ENCODE measurements at places on chromosomes 7 and 10. TPM values are rescaled to one million over a fixed set of nuclear protein-coding genes. Genes with fewer than 3 reads are reported as not detected.

- no peak for DNase-seq
Observed at GRCh38 chr10:5915451-5915850, 25.4 kb downstream of the FBH1 start.

DNA sequence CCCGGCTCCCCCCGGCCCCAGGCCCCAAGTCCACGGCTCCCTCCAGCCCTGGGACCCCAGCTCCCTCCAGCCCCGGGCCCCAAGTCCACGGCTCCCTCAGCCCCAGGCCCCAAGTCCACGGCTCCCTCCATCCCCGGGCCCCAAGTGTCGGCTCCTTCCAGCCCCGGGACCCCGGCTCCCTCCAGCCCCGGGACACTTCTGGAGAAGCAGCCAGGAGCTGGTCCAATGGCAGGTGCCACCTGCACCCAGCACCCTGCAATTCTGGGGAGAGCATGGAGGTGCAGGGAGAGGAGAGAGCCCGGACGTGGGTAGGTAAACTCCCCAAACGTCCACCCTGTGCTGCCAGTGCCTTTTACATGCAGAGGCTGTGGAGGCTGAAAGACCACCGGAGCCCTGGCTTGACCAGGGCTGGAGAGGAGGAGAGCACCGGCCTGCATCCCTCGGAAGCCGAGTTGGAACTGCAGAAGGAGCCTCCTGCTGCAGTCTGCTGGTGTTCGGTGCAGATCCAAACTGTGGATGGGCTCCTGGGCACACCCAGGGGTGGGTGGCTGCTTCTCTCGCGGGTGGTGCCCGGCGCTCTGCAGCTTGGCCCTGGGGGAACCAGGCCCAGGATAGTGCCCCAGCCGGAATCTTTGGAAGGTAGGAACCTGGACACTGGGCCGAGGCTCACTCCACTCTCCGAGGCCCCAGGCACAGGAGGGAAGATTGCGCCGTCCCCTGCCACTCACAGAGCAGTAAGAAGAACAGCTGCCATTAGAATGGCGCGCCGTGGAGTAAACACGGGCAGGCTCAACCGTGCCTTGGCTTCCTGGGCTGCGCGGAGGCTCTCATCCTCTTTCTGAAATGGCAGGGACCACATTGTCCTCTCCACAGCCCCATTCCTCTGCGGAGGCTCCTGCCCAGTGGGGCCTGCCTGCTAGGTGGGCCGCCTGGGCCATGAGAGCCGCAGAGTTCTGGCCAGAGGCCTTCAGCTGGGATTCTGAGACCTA, 14.7 kb downstream of the SHH start:
- DNase-seq, result no peak

Gene HMX2
- total RNA-seq, result not detected

Gene FKBP14
- total RNA-seq, result 22.1 TPM

Gene SORCS3
- 0.15 TPM for total RNA-seq

Gene STAG3
- 0.15 TPM for total RNA-seq

- DNase-seq, result no peak
Observed at GRCh38 chr7:33845991-33846509, 59.3 kb upstream of the BMPER start.

GRCh38 chr10:110399106-110399964, 94.6 kb upstream of the SMNDC1 start:
- peak; percentile 99 for DNase-seq

- no peak for DNase-seq
Observed at GRCh38 chr10:118662228-118663035, 67.0 kb upstream of the PRLHR start.

GRCh38 chr7:33590916-33591315, 314.4 kb upstream of the BMPER start:
- DNase-seq, result no peak

DNA sequence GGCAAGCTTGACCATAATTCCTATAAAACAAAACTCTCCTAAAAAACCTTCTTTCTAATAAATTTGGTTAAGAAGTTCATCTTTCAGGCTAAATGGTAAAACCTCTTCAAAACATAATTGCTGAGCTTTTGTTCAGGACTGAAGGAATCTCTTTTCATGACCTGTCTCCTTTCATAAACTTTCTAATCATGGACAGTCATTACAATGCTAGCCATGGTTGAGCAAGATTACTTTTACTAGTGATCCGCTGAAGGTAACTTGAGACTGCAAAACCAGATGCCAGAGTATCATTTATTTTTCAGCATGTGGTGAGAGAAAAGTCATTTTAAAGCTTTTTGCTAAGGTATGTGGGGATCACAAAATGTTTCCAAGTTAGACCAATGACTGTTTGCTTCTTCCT, 186.4 kb upstream of the RHOBTB1 start:
- no peak for DNase-seq

DNA sequence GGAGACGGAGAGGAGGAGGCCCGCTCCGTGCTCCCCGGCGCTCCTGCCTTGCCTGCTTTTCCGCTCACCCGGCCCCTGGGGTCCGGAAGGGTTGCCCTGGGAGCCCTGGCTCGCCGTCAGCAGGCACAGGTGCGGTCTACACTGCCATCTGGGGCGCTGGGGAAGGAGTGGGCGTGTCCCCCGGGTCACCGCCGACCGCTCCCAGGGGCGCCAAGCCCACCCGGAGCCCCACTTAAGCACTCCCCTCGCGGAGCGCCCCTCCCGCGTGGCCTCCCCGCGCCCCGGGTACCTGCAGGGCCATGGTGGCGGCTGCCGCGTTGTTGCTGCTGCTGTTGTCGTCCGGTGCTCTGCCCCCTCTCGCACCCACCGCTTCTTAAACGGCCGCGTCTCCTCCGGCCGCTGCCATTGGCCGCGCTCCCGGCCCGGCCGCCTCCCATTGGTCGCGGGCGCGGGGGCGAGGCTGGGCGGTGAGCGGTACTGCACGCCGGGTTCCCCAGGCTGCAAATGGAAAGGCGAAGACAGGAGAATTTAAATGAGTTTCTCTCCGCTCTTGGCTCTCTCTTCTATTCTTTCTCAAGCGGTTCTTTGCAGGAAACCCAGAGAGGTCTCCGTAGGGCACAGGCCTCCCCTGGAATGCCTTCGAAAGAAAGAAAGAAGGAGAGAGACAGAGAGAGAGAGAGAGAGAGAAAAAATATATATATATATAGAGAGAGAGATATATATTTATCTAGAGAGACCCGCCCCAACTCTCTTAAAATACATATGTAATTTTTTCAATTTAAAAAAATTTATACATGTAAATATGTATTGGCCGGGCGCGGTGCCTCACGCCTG, at the start of gene ACBD7:
Gene ACBD7 (minus strand): TSS at position 349 of the 834 bp plus-strand sequence. CDS start 48 bp downstream, at position 301.
- no peak for DNase-seq

DNA sequence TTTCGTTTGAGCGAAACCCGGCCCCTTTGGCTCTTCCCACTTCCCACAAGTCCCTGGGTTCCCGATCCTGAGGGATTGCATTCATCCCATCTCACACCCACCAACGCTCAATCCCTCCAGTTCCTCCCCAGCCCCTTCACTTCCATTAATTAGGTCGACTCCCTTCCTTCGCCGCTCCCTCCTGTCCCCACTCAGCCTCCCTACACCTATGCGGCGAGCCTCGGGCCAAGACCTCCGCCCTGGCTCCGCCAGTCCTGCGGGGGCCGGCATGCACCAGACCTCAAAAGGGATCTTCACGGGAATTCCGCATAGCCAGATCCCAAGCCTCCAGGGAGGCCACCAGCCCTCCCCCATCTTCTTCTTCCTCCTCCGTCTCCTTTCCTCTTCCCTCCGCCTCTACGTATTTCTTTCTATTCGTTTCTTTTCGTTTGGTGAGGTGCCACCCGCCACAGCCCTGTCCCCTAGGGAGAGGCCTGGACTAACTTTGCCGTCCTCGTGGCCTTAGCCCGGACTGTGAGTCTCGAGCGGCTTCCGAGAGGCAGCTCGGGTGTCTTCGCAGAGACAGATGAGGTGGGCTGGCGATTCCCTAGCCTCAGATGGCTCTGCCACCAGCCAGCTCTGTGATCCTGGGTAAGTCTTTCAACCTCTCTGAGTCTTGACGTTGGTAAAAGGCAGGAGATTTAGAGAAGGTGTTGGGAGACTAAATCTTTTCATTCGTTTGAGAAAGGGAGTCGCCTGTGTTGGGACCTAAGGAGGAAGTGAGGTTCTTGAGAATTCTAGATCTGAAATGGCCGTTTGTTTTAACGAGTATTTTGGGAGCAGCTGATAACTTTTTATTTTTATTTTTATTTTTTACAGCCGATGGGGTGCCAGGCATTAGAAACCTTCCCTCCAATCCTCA, 8.1 kb upstream of the LBX1 start:
- no peak for DNase-seq

Gene TAS2R3
- total RNA-seq, result not detected

DNA sequence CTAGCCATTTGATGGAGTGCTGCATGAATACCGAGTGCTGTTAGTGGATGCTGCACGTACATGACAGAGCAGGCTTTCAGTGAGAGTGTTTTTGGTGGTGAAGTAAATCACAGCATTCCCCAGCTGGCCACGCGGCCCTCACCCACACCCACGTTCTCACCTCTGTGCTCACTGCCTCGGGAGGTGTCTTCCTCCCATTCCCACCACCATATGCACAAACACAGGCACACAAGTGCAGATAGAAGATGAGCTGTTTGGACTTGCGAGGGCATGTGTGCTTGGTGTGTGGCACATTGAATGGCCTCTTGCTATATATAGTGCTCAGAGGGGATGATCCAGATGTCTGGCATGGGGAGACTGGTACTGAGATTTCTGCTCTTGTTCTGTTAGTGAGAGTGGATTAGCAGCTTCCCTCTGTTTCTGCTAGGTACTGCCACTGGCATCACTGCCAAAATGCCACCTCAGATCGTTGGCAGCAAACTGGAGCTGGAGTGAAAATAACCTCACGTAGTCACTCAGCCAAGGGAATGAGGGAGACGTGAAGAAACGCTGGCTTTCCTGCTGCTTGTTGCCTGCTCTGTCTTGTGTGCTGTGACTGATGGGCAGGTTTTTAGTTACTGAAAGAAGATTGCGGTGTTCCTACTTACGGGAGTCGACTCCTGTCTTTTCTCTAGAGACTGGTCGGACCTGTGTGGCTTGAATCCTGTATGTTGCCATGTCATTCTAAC, 19.1 kb downstream of the DNAJB6 start:
- DNase-seq, result no peak

Gene GPRIN2
- 0.10 TPM for total RNA-seq

GRCh38 chr7:74033372-74034311, 5.7 kb downstream of the ELN start:
- no peak for DNase-seq

DNA sequence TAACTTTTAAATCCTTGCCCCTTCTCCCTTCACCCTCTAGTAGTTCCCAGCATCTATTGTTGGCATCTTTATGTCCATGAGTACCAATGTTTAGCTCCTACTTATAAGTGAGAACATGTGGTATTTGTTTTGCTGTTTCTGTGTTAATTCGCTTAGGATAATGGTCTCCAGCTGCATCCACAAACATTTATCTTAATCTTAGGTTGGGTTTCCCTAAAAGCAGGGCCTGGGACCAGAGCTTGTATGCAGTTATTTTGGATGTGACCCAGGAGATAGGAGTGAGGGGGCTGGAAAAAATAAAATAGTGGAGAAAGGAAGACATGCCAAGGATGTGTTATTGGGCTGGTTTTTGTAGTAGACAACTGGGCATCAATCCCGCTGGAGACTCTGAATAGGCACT, 571.8 kb downstream of the CCSER2 start:
- no peak for DNase-seq

Gene NKX6-2
- not detected for total RNA-seq

- no peak for DNase-seq
Observed at GRCh38 chr7:73936967-73937366, 76.0 kb downstream of the TMEM270 start.

DNA sequence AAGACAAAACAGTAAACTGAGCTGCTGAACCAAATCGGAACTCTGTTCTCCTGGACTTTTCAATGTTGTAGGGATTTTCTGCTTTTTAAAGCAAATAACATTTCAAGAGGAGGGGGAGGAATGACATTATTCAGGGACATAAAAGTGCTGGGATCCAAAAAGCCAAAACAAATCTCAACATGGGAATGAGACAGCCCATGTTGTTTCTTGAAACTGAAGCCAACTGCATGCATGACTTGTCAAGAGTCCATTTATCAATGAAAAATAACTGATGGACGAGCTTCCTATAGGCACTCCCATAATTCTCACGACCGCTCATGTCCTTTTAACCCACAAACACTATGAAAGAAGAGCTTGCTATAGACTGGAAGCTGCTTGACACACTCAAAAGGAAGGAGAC, 27.8 kb downstream of the FAM53B start:
- no peak for DNase-seq

Gene ARMS2
- total RNA-seq, result not detected

GRCh38 chr7:156473476-156474240, 166.9 kb upstream of the RNF32 start:
- peak; percentile 14 for DNase-seq

DNA sequence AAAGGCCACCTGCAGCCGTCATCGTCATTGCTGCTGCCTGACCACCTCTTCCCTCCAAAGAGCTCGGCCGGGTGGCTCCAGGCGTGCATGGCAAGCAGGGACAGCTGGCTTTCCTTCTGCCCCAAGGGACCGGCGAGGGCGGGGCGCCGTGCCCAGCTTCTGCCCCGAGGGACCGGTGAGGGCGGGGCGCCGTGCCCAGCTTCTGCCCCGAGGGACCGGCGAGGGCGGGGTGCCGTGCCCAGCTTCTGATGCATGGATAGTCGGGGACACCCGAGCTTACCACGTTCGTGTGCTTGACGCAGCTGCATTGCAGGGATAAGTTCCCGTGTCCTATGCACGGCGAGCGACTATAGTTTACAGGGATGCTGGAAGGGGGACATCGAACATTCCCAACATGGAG, 27.0 kb downstream of the CFAP46 start:
- DNase-seq, result no peak

Gene PPP1R17
- not detected for total RNA-seq

DNA sequence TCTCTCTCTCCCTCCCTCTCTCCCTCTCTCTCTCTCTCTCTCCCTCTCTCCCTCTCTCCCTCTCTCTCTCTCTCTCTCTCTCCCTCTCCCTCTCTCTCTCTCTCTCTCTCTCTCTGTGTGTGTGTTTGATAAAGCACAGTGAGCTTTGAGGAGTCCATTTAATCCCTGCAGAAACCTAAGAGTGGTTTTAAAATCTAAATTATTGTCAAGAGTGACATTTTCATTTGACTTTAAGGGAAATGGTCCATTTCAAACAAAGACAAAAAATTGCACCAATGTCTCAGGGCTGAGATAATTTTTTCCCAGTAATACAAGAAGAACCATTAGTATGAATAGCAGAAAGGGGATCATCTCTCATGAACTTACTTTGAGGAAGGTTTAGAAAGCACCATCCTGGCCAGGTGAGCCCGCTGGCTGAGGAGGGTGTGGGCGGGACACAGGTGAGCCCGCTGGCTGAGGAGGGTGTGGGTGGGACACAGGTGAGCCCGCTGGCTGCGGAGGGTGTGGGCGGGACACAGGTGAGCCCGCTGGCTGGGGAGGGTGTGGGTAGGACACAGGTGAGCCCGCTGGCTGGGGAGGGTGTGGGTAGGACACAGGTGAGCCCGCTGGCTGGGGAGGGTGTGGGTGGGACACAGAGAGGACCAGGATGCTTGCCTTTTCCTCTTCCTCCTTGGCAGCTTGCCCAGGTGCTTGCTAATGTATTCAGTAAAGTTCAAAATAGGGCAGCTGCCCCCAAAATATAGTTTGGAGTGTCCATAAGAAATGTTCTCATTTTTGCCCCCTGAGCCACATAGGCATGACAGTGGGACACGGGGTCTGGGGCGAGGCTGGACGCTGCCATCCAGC, 125.0 kb downstream of the DNAJB6 start:
- DNase-seq, result no peak
